ENCODE measurements at places on chromosomes 4 and X.

GRCh38 chr4:18777190-18777930, 755.8 kb upstream of the LCORL start:
- DNase-seq = no peak

- no peak for DNase-seq
Observed at GRCh38 chr4:126269106-126269505, 954.4 kb downstream of the FAT4 start.

DNA sequence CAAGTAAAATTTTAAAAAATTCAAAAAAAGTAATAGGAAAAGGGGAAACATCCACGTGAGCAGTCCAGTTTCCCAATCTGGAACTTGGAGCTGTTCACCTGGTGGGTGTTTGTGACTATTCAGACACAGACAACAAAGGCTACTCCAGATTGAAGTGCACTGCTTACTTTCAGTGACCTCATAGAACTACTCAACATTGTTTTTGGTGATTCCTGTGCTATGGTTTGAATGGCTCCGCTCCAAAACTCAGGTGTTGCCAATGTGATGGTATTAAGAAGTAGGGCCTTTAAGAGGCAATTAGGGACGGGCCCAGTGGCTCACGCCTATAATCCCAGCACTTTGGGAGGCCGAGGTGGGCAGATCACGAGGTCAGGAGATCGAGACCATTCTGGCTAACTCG, 22.1 kb downstream of the SH3RF1 start:
- DNase-seq = no peak

DNA sequence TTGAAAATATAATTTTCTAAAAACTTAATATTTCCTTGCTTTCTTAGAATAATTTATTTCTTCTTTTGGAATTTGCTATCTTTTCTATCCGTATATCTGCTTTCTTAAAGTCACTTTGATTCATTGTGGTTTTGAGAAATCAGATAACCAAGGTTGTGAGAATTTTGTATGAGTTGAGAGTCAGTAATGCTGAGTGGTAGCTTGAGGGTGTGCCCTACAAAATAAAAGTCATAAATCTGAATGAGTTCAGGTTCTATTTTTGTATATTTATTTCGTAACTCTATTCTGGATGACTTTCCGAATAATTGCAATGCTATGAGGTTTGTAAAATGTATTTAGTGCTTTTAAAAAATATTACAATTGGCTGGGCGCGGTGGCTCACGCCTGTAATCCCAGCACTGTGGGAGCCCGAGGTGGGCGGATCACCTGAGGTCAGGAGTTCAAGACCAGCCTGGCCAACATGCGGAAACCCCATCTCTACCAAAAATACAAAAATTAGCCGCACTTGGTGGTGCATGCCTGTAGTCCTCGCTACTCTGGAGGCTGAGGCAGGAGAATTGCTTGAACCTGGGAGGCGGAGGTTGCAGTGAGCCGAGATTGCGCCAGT, 8.9 kb downstream of the COPS4 start:
- no peak for DNase-seq

DNA sequence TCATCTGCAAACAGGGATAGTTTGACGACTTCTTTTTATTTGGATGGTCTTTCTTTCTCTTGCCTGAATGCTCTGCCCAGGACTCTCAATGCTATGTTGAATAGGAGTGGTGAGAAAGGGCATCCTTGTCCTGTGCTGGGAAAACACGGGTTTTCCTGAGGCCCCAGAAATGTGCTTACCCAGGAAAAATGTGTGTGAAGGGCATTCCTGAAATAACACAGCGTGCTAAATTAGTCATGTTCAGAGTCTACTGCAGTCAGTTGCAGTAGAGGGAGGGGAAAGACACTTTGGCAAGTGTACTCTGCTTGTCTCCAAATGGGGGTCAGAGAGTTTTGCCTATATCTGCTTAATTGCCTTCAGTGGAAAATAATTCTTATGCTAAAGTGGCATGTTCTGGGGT, 153.9 kb downstream of the CCNG2 start:
- DNase-seq = no peak

DNA sequence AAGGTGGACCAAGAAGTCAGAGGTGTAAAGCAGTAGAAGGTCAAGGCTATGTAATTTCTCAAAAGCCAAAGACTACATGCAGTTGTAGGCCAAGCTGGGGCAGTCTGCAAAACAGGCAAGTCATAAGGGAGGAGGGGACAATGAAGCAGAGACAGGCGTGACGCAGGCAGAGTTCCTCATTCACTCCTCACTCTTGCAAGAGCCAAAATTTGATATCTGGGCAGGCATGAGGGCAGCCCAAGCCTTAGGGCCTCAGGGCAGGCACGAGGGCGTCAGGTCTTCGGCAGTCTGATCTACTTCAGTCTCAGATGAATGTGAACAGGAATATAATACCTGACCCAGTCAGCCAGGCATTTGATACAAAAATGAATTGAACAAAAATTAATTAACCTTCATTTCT, 86.4 kb upstream of the AGA start:
- no peak for DNase-seq

DNA sequence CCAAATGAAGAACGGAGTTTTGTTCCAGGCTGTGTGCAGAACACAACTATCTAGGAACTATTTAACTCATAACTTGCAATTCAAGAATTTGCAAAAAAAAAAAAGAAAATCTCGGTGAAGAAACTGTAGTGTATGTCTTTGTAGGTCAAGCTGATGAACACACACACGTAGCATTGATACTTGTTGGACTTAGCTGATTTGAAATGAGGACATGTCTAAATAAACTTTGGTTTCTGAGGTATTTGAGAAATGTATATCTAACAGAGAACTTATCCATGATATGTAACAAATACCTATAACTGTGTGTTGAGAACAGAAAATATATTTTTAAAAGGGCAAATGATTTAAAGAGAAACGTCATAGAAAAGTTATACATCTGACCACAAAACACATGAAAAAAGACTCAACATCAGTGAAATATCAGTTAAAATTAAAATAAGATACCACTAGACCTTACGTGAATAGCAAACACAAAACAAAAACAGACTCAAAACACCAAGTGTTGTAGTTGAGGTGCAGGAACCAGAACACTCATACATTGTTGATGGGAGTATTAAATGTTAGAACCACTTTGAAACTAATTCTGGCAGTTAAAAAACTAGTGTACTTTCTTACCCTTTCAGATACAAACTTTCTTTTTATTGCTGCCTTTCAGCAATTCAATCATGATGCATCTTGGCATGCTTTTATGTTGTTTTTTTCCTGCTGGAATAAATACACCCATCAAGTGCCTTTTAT, 1535.8 kb upstream of the PCDH10 start:
- no peak for DNase-seq

- DNase-seq = no peak
Observed at GRCh38 chr4:121479808-121480207, 99.0 kb upstream of the QRFPR start.

- DNase-seq = no peak
Observed at GRCh38 chr4:26171941-26172340, 148.9 kb upstream of the RBPJ start.

- DNase-seq = no peak
Observed at GRCh38 chrX:85619962-85620361, 240.5 kb upstream of the POF1B start.

DNA sequence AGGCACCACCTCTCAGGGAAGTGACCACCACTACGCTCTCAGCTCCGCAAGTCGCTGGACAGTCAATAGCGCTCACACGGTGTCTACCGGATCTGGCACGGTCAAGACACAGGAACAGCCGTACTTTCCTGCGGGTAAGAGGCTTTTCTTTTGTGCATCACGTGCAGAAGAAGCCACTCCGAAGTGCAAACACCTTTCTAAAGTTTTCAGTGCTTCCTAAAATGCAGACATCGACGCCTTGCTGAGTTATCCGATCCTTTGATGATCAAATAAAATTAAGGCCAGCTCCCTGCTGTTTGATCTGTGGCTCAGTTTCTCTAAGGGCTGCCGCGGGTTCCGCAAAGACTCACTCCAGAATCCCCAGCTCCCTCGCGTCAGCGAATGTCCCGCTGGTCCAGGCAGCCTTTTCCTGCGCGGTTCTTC, 71.8 kb downstream of the FBXO8 start:
- DNase-seq = no peak

DNA sequence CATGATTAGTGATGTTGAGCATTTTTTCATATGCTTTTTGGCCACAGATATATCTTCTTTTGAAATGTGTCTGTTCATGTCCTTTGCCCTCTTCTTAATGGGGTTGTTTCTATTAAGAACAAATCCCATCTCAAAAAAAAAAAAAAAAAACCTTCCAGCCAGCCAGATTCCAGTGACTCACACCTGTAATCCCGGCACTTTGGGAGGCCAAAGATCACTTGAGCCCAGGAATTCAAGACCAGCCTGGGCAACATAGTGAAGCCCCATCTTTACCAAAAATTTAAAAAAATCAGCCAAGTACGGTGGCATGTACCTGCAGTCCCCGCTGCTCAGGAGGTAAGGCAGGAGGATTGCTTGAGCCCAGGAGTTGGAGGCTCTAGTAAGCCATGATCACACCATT, 5.1 kb downstream of the RAB33B start:
- DNase-seq = no peak

GRCh38 chrX:88982183-88982582, 235.2 kb downstream of the CPXCR1 start:
- DNase-seq = no peak

- DNase-seq = peak; percentile 82
Observed at GRCh38 chrX:46903458-46904242, 8.6 kb upstream of the JADE3 start.

DNA sequence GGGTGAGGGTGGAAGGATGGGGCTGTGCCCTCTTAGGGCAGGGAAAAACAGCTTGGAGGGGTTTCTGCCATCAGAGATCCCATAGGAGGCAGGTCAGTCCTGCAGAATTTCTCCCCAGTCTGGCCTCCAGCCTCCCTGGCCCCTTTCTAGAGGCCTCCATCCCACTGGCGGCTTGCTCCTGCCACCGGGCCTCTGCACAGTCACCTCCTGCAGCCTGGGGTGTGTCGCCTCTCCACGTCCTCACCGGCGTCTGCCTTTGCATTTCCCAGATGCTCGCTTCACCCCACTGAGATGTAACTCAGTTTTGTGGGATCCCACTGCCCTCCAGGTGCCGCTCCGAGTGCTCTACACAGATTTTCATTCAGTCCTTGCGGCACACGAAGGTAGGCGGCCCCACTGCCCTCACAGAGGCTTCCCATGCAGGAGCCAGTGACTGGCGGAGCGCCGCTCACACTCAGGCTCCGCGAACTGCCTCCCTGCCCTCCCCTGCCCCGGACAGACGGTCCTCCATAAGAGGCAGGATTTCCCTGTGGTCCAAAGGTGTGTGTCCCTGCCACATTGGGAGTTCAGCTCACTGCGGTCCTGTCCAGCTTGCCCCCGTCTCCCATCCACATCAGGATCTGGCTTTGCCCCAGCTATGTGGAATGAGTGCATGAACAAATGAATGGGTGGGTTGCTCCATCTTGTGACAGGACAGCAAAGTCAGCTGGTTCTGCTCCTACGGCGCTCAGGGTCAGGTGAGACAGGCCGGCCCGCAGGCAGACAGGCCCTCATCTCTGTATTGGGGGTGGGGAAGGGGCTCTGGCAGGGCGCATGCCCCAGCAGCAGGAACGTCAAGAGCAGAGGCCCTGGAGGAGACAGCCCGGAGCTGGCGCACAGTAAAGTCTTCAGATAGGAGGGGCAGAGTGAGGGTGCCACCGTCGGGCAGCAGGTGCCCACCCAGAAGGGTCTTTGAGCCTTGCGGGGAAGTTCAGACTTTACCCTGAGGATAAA, 2.7 kb upstream of the TMEM271 start:
- no peak for DNase-seq

DNA sequence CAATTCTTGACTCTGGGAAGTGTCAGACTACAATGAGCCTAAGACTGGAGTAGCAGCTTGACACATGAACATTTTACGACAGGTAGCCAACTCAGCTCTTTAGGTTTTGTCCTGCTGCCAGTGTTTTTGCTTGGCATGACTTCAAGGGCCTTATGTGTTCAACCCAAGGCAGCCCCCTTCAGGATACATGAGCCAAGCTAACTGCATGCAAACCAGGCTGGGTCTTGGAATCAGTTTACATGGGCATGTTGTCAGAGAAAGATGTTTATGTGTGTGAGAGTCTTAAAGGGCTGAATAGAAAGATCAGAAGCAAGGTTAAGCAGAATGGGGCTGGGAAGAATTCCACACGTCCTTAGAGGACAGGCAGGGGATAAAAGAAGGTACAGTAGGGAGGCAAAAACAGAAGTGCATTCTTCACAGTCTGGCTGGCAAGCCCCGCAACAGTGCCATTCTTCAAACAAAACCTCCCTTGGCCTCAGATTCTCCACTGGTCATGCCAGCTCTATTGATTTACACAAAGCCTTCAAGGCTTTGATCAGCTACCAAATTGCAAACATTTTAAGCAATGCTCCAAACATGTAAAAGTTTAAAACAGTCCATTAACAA, 97.3 kb downstream of the NKX6-1 start:
- no peak for DNase-seq

GRCh38 chr4:151760002-151760401, 805 bp downstream of the GATB start:
- no peak for DNase-seq

- DNase-seq = no peak
Observed at GRCh38 chr4:138749303-138749702, 266.3 kb upstream of the NOCT start.

DNA sequence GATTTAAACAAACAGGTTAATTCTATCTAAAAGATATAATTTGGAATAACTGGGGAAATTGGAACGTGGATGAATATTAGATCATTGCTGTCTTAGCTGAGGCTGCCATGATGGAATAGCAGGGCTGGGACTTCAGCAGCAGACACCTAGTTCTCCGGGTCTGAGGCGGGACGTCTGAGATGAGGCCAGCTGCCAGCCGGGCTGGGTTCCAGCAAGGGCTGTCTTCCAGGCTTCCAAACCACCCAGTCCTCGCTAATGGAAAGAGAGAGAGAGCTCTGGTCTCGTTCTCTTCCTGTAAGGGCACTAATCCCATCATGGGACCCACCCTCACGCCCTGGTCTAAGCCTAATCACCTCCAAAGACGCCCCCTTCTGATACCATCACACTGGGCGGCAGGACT, 85.7 kb downstream of the ADRA2C start:
- no peak for DNase-seq

- DNase-seq = peak; percentile 84
Observed at GRCh38 chr4:77240469-77241066, 83.6 kb downstream of the CCNG2 start.

DNA sequence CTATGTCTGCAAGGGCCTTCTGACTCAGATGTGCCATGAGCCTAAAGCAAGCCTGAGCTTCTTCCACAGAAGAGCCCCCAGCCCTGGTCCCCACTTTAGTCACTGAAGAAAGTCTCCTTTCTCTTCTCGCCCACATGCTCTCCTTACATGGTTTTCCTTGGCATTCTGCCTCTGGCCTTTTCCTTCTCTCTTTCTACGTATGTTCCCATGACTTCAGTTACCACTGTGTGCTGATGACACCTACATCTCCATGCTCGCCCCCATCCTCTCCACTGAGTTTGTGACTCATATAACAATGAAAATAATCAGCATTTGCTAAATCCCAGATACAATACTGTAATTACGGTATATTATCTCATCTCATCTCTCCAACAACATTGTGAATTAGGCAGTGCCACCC, 149.3 kb downstream of the AMMECR1 start:
- no peak for DNase-seq

DNA sequence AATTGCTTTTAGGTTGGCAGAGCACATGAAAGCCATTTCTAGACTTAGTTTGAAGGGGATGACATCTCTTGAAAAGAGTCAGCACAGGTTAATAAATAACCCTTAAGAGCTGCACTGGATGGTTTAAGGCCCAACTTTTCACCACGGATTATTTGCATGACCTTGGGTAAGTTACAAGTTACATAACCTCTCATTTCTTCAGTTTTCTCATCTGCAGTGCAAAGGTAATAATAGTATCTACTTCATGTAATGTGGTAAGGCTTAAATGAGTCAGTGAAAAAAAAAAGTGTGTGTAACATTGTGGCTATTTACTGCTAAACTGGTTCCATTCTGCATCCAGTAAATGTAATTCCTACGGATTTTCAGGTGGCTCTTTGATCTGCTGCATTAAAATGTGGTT, 715.8 kb downstream of the CCSER1 start:
- DNase-seq = no peak
